Mammary epithelial cell (primary cell): ENCODE measurements at places on chromosomes 6 and 20. TPM values are rescaled to one million over a fixed set of nuclear protein-coding genes. Genes with fewer than 3 reads are reported as not detected.

The HLA-DRB5 gene
- not detected for total RNA-seq

The ADGB gene
- total RNA-seq: not detected in 2 replicates

The PIGU gene
- total RNA-seq: 15.2 TPM in 2 replicates

The RNF39 gene
- 2.5 TPM for total RNA-seq

The RAET1E gene
- 13.7 and 15.0 TPM in 2 replicates for total RNA-seq

The OR2H2 gene
- not detected for total RNA-seq

The FIG4 gene
- total RNA-seq: 17.2 TPM

DNA sequence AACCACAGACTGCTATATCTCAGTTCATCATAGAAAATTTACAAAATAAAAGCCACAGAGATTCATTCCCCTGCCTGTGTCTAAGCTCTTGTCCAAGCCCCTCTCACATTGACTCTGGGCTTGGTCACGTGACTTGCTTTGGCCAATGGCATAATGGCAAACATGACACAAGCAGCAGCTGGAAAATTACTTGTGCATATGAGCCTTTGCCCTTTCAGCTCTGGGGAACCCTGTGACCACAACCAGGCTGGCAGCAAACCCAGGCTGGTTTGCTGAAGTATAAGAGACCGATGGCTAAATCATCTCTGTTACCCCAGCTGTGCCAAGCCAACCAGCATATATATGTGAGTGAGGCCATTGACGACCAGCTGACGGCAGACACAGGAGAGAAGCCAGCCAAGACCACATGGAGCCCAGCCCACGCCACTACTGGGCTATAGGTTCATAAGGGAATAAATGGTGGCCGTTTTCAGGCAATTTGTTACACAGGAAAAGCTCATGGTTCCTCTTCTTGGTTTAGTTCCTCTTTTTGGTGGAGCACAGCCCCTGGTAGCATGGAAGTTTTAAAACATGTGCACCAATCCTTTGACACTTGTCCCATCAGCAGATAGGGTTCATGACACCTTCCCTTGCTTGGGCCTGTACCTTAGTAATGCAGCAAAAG lies 31.8 kb upstream of the RSPO4 start:
- no peak for DNase-seq

DNA sequence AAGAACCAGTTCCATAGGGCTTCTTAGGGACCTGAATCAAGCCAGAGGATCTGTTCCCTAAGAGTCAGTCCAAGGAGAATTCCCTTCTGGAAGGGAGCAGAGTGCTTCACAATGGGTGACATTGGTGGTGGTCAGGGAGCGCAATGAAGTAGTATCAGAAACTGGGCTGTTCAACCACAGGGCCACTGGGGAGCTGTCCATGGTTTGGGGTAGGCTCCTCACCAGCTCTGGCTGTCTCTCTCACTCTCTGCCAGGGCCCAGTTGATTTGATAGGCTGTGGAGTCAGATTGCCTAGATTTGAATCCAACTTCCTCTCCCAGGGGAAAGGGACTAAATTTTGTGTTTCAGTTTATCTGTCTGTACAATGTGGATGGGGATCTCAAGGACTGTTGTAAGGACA lies 36.7 kb upstream of the CHD6 start:
- DNase-seq: peak; percentile 5

DNA sequence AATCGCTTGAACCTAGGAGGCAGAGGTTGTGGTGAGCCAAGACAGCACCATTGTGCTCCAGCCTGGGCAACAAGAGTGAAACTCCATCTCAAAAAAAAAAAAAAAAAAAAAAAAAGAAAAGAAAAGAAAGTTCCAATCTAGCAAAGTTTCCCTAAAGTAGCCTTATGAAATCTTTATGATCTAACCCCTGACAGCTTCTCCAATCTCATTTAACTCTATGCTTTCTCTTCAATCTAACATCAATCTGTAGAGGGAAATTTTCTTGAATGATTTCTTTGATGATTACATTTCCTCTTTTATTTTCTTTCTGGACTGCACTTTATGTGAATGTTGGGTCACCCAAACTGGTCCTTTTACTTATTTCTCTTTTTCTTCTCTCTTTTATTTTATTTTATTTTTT lies 2.2 kb upstream of the SLC18B1 start:
- no peak for DNase-seq

- DNase-seq: peak; percentile 44
Observed at GRCh38 chr20:5779071-5779900, 29.1 kb downstream of the SHLD1 start.

- peak; percentile 37 for DNase-seq
Observed at GRCh38 chr6:19896693-19897010, 59.5 kb downstream of the ID4 start.

DNA sequence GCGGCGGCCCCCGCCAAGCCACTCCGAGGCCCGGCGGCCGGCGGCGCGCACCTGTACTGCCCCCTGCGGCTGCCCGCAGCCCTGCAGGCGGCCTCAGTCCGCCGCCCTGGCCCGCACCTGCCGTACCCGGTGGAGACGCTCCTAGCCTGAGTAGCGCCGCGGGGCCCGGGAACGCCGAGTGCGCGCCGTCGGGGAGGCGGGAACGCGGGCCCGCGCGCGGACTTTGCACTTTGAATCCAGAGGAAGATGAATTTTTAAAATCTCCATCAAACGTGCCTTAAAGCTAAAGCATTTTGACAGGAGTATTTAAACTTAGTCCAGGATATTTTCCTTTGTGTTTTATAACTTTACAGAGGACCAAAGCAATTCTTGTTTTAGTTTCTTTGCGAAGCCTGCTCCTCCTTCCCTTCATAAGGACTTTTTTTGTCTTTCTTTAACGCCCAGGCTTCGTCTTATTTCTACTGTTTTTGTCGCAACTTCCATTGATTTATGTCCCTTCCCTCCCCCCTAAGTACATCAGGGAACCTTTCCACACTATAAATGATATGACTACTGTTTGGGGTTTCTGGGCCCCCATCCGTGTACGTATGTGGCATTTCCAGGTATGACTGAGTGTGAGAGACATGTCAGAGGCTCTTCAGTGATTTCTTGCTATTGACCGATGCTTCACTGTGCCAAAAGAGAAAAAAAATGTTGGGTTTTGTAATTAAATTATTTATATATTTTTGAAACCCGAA lies 2.0 kb downstream of the FOXQ1 start:
- no peak for DNase-seq

- no peak for DNase-seq
Observed at GRCh38 chr6:129351807-129352206, 358.2 kb downstream of the ARHGAP18 start.

DNA sequence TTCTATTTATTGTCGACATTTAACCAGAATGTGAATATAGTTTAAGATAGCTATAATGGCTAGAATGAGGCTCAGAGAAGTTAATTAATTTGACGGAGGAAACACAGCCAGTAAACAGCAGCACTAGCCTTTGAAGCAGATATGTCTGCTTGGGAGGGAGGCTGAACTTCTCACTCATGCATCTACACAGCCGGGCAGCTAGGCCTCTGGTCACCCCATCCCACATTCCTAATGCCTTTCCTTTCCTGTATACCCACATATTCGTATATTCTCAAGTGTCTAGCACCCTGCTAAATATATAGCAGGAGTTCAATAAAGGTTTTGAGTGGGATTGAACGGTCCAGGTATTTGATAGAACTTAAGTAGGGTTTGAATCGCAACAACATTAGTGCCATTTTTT lies 230.4 kb upstream of the PDE10A start:
- no peak for DNase-seq

DNA sequence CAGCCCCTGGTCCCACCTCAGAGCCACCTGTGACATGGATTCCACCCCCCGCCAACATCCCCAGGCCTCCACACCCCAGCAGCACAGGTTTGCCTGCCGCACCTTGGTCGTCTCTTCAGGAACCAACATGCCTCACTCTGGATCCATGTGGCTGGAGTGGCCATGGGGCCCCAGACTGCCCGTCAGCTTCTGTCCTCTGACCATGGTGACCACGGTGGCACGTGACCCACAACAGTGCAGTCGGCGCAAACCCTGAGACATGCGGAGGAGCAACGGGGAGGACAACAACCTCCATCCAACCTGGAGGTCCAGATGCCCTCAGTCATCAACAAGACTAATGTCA lies 85.6 kb downstream of the ANKRD60 start:
- no peak for DNase-seq

DNA sequence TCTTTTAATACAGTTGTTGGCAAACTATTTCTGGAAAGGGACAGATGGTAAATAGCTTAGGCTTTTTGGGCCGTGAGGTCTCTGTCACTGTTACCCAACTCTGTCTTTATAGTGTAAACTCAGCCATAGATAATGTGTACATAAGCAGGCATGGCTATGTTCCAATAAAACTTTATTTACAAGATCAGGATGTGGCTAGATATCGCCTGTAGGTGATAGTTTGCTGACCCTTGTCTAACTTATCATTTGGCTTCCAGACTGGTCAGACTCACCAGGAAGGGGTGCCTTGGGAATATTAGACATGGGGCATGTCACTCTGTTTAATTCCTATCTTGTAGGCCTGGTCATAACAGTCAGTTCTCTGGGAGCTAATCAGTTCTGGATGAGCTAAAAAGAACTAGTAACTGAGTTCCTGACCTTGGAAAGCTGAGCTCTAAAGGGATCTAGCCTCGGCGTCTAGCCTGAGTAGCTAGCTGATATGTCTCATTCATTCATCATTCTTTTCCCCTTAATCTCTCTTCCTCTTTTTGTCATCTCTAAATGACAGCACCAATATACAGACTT lies 163.6 kb downstream of the SLC16A10 start:
- DNase-seq: no peak

DNA sequence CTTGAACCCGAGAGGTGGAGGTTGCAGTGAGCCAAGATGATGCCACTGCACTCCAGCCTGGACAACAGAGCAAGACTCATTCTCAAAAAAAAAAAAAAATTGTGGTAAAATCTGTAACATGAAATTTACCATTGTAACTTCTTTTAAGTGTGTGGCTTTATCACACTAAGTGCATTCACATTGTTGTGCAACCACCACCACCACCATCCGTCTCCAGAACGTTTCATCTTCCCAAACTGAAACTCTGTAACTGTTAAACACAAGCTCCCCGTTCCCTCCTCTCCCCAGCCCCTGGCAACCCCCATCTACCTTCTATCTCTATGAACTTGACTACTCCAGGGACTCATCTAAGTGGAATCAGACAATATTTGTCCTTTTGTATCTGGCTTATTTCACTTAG lies 29.7 kb downstream of the PDRG1 start:
- no peak for DNase-seq

- DNase-seq: no peak
Observed at GRCh38 chr6:5634525-5634924, 372.2 kb downstream of the NRN1 start.

DNA sequence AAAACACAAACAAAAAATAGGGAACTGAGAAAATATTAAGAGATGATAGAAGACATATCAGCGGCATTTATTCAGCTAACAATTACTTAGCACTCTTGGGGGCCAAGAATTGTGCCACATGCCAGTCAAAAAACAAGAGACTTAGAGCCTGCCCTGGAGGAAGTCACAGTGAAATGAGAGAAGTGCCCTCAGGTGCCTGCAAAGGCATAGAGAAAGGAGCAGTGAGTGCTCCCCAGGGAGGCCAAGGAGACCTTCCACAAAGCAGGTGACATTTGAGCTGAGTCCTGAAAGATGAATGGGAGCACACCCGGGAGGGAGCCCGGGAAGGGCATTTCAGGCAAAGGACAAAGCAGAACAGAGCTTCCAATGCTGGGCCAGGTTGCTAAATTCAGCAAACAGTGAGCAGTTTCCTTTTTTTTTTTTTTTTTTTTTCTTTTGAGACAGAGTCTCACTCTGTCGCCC lies 184.7 kb upstream of the JARID2 start:
- DNase-seq: no peak

- DNase-seq: no peak
Observed at GRCh38 chr6:32113386-32114352, 4.5 kb upstream of the TNXB start.

DNA sequence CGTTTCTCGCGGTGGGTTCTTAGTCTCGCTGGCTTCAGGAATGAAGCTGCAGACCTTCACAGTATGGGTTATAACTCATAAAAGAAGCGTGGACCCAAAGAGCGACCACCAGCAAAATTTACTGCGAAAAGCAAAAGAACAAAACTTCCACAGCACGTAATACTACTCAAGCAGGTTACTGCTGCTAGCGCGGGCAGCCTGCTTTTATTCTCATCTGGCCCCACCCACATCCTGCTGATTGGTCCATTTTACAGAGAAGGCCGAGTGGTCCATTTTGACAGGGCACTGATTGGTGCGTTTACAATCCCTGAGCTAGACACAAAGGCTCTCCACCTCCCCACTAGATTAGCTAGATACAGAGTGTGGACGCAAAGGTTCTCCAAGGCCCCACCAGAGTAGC lies 17.4 kb downstream of the LY86 start:
- DNase-seq: no peak

- DNase-seq: no peak
Observed at GRCh38 chr6:55033016-55033546, 141.2 kb upstream of the HCRTR2 start.

- no peak for DNase-seq
Observed at GRCh38 chr20:62999580-62999979, 7.2 kb downstream of the BHLHE23 start.

GRCh38 chr20:58224974-58225373 lies 3.5 kb downstream of the ANKRD60 start:
- DNase-seq: no peak
